ENCODE measurements at places on chromosomes 7 and 10. TPM values are rescaled to one million over a fixed set of nuclear protein-coding genes. Genes with fewer than 3 reads are reported as not detected.

DNA sequence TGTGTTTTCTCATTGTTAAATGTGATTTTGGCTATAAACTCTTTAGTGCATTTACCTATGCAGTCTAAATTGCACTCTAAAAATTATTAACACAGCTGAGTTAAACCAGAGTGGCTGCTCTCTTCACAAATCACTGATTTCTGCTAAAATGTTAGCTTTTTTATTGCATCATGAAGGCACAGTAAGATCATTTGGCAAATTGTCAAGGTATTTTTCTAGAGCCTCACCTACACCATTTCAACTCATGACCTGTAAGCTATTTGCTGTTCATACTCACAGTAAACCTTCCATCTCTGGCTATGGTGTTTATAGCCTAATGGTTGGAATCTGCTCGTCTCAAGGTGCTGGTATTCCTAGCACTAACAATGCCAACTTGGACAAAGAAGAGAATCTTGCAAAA, 25.7 kb downstream of the NDUFB2 start:
- ATAC-seq, result no peak

- ATAC-seq, result no peak
These were observed 1204.1 kb upstream of the AUTS2 start for GRCh38 chr7:68394131-68394530.

- no peak for ATAC-seq
These were observed 1396.3 kb downstream of the GATA3 start for GRCh38 chr10:9450801-9451200.

DNA sequence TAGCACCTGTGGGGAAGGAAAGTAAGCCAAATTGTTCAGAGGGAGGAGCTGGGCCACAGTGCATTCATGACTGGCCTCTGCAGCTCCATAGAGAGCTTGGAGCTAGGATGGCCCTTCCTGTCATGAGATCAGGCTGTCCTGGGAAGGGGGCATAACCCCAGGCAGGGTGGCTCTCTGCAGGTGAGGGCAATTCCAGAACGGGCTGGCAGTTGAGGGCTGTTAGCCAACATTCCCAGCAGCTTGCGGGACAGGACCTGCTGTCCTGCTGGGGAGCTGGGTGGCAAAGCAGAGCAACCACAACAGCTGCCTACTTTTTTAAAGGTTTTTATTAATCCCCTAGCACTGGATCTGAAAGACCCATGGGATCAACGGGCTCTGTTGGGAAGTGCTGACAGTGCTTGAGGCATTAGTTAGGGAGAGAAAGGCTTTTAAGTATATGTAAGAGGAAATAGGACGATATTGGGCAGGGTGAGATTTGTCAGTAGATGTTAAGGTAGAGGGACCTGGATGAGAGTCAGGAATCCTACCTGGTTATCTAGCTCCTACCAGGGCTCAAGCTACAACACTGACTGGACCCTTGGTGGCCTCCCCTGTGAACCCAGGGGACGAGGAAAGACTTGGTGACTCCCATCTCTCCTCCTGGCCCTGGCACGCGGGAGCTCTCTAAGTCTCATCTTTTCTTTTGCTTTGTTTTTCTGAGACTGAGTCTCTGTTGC, 77.8 kb downstream of the NAMPT start:
- ATAC-seq, result no peak

DNA sequence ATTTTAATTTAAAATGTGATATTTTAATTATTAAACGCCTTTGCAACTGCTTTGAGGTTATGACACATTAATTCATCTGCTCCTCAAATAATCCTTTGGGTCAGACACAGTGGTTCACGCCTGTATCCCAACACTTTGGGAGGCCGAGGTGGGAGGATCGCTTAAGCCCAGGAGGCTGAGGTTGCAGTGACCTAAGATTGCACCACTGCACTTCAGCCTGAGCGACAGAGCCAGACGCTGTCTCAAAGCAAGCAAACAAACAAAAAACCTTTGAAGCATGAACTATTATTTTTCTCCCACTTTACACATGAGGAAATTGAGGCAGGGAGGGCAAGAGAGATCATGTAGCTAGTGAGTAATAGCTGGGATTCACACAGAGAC, 1.5 kb upstream of the POLD2 start:
- no peak for ATAC-seq

DNA sequence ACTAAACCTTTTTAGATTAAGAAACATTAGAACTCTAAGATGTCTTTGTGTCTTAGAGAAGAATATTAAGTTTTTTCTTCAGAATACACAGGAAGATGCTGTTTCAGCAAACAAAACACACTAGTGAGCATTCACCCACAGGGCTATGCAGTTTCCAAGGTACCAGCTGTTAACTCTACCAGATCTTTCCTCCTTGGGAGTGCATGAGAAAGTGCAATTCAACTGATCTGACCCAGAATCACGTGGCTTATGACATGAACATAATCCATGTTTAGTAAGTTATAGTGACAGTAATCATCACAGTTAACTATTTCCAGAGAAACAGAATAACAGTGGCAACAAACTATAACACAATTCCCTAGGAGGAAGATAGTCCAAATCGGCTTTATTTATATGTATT, 270.7 kb downstream of the CACNA2D1 start:
- no peak for ATAC-seq

GRCh38 chr7:105215182-105215581, 173.5 kb downstream of the SRPK2 start:
- ATAC-seq, result peak; percentile 52

DNA sequence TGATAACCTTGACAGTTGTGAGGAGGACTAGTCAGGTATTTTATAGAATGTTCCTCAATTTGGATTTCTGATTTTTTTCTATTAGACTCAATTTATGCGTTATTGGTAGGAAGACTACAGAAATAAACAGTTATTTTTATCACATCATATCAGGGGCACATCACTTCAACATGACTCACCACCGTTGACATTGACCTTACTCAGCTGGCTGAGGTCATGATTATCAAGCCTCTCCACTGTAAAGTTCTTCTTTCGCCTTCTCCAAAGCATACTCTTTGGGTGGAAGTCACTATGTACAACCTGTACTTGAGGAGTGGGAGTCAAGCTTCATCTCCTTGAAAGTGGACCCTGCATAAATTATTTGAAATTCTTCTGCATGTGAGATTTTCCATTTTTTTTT, 194.3 kb upstream of the IGFBP3 start:
- no peak for ATAC-seq

GRCh38 chr10:64732372-64732957, 1211.3 kb downstream of the REEP3 start:
- ATAC-seq, result no peak

DNA sequence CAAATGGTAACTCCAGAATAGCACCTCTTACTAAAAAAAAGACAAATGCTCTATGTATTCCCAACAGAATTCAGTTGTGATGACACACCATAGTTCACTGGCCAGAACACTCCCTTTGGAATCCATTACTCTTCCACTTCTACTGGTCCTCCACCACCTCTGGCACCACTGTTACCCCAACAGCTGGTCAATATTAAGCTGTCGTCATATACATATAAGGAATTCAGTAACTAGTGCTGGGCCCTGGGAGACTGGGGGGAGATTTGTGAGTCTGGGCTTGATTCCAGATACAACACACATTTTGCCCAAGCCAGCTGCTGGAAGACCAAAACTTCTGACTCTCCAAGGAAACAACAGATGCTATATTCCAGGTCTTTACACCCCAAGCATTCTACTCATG, 26.0 kb upstream of the ITGA8 start:
- no peak for ATAC-seq

DNA sequence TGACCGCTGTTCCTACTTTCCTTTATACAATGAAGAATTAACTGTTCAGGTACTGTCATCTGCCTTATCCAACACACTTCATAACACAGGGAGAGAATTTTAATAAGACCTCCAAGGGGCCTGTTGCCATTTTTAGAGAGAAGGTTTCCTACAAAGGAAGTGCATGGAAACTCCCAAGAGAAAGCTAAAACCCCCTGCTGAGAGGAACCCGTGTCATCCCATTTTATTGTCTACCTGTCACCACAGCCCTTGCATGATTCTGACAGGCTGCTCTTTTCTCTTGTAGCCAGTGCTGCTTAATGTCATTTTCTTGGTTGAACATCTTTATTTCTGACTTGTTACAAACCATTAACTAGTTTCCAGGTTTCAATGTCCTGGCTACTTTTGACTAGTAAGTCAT, 98.4 kb downstream of the SNX10 start:
- ATAC-seq, result no peak

DNA sequence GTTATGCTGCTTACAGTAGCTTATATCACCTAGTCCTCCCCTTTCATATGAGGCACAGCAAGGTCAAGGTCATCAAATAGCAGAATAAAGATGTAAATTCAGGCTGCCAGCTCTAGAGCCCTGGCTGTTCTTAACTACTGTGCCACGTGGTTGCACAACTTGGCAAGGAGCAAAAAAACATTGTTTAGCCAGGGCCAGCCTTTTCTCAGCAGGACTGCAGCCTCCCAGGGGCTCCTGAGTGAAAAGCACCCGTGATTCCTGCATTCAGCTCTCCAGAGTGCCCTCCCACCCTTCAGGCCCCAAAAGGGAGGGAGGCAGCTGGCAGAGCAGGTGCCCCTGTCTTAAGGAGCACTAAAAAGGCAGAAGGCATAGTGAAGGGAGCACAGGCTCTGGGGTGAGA, 31.8 kb upstream of the TM9SF3 start:
- no peak for ATAC-seq

- ATAC-seq, result no peak
These were observed 255.1 kb downstream of the XPNPEP1 start for GRCh38 chr10:109668154-109668665.

GRCh38 chr7:4307316-4308204, 374.5 kb upstream of the FOXK1 start:
- ATAC-seq, result no peak

DNA sequence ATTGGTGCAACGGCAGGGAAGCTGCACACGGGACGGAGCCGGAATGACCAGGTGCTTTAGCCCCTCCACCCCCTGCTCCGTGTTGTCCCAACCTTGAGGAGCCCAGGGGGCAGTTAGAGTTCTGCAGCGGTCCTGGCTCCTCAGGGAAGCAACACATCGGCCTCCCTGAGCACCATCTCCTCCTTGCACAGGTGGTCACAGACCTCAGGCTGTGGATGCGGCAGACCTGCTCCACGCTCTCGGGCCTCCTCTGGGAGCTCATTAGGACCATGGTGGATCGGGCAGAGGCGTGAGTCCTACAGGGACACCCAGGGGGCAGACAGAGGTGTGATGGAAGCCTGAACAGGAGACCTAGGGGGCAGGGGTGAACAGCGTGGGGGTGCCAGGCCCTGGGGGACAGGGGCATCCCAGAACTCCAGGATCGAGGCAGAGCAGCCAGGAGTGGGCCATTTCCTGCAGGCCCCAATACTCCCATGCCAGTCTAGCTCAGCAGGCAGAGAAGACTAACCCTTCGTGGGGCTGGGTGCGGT, 7.3 kb downstream of the ASL start:
- no peak for ATAC-seq

GRCh38 chr7:50821457-50822008, 38.8 kb upstream of the GRB10 start:
- no peak for ATAC-seq

DNA sequence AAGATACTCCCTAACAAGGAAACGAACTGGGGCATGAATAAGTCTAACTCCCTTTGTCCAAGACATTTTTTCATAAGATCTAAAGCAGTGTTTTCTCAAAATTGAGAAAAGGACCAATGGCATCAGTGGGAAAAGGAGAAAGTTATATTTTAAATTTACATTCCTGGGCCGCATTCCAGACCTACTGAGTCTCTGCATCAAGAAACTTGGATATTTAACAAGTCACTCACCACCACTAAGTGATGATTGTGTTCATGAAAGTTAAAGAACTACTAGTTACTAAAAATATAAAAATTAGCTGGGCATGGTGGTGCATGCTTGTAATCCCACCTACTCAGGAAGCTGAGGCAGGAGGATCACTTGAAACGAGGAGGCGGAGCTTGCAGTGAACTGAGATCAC, 149.6 kb upstream of the MEOX2 start:
- no peak for ATAC-seq

DNA sequence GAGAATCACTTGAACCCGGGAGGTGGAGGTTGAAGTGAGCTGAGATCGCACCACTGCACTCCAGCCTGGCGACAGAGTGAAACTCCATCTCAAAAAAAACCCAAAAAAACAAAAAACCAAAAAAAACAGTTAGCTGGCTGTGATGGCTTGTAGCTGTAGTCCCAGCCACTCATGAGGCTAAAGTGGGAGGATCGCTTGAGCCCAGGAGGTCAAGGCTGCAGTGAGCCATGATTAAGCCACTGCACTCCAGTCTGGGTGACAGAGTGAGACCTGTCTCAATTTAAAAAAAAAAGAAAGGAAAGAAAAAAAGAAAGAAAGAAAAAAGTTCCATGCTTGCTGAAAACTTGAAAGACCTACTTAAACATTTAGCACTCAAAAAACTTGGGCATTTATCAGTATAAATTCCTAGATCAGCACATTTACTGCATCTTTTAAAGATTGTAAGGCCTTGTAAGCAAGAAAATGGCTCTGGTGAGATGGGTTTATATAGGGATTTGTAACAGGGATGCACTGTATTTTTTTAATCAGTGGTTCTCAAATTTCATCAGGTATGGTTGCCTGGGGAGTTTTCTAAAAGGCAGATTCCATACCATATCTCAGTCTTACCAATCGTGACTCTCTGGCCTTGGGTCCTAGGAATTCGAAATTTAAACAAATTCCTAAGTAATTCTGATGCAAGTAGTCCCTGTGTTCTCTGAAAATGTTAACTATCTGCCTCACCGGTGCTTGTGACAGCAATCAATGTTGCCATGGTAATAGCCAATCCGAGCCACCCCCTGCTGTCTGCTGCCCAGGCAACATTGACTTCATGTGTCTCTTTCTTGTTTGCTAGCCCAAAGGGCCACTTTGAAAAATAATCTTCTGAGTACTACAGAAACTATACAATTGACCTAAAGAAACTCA, 11.5 kb upstream of the NT5C2 start:
- ATAC-seq, result no peak

- no peak for ATAC-seq
These were observed 95.7 kb downstream of the COL13A1 start for GRCh38 chr10:69897432-69897831.

GRCh38 chr10:60522617-60523016, 132.9 kb upstream of the ANK3 start:
- ATAC-seq, result no peak

- no peak for ATAC-seq
These were observed 10.7 kb upstream of the UCN3 start for GRCh38 chr10:5354068-5354467.

GRCh38 chr7:45653209-45653907, 79.2 kb downstream of the ADCY1 start:
- no peak for ATAC-seq

Gene MCMBP
- 98.8 TPM for total RNA-seq

Gene FAM13C
- 1.3 TPM for total RNA-seq

Gene PAOX
- 3.0 TPM for total RNA-seq

Gene MAGI2
- total RNA-seq, result 0.05 TPM

Gene PNLIPRP1
- total RNA-seq, result not detected

Gene CPN1
- total RNA-seq, result not detected

Gene RHBDD2
- total RNA-seq, result 19.3 TPM

Gene R3HCC1L
- 21.6 TPM for total RNA-seq

Data from activated T-helper 17 cell treated with anti-CD3 and anti-CD28 coated beads, Interleukin-2, amount 50 U/mL, for 72 hours (primary cell).